ENCODE measurements at places on chromosomes 4 and X.

GRCh38 chr4:89301003-89301402 lies 6.6 kb downstream of the GPRIN3 start:
- no peak for DNase-seq

- peak; percentile 44 for DNase-seq
These were observed 1.1 kb upstream of the PGRMC2 start for GRCh38 chr4:128288689-128289106.

DNA sequence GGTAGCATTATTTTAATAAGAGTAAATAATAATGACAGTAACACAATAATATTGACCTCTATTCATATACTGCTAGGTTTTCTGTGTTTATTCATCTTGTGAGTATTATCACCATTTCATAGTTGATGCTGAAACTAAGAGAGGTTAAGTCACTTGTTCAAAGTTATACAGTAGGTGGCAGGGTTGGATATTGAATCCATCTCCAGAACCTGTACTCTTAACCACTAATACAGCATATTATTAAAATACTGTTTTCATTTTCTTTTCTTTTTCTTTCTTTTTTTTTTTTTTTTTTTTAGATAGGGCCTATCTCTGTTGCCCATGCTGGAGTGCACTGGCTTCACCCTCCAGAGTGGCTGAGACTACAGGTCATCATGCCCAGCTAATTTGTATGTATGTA lies 7.1 kb upstream of the ELF2 start:
- no peak for DNase-seq

DNA sequence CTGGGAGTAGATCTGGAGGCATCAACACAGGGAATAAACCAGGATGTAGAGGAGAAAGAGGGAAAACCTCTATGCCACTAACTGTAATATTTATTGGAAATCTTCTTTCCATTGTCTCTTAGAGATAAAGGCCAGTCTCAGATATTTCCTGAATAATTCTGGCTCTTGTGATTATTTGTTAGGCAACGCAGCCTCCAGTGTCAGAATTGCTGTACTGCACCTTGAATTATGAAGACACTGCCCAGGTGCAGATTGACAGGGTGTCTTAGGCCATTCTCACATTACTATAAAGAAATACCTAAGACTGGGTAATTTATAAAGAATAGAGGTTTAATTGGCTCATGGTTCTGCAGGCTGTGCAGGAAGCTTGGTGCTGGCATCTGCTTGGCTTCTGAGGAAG lies 100.7 kb upstream of the ZDHHC15 start:
- DNase-seq: no peak

DNA sequence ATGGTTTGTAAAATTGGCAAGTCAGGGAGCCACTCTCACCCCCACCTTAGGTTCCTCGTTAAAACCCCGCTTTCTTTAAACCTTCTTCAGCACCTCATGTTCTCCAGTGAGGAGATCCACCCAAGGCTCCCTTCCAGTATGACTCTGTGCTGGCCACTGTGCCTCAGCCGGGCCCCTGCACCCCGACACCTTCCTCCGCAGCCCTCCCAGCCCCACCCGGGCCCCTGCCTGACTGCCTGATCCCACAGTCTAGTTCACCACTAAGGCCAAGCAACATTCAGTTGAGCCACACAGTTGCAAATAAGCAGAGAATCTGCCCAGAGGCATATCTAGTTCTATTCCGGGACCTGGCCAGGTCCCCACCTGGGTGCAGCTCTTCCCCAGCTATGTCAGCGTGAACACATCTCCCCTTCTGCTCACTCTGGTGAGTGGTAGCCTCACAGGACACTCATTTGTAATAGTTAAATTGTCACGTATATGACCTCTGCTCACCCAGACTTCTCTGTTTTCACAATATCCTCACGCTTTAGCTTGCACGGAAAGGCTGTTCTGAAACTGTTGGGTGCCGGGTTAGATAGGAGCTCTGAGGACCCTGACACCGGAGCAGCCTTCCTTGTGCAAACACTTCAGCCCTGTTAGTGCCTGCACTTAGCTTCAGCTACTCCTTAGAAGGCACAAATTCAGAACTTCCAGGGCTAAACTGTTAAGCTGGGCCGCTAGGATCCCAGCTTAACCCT lies 146.8 kb downstream of the DCTD start:
- DNase-seq: no peak

- no peak for DNase-seq
These were observed 245.4 kb downstream of the FBXW7 start for GRCh38 chr4:152290366-152290921.

GRCh38 chr4:3077796-3078195 lies 3.3 kb downstream of the HTT start:
- no peak for DNase-seq

GRCh38 chr4:17492058-17492741 lies 19.7 kb downstream of the QDPR start:
- DNase-seq: no peak

DNA sequence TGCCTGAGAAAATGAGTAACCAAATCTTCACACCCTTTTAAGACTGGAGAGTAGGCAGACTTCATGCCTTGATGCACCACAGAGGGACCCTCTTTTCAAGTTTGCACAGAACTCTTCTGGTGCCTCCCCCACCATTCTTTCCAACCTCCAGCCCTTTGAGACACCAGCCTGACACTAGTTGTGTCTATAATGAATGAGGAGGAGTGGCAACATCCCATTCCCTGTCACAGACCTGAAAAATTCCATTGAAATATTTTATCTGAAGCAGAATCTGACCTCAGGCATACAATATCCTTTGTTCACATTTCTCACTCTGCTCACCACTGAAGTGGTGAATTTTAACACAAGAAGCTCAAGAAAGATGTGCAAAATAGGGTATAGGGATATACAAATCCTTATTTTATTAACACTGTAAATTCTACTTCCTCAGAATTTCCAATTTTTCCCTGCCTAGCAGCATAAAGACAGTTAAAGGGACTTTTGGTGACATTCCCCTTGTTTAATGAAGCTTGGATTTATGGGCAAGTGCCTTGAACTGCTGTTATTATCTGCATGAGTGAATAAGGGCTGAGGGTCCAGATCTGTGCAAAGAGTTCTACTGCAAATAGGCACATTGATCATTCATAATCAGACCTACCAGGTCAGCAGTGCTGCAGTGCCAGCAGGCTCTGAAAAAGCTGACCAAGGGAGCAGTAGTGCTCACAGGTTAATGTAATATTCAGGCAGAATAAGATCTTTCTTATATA lies 149.9 kb upstream of the PAQR3 start:
- DNase-seq: no peak

- DNase-seq: no peak
These were observed 40.4 kb downstream of the PPA2 start for GRCh38 chr4:105433421-105433820.

DNA sequence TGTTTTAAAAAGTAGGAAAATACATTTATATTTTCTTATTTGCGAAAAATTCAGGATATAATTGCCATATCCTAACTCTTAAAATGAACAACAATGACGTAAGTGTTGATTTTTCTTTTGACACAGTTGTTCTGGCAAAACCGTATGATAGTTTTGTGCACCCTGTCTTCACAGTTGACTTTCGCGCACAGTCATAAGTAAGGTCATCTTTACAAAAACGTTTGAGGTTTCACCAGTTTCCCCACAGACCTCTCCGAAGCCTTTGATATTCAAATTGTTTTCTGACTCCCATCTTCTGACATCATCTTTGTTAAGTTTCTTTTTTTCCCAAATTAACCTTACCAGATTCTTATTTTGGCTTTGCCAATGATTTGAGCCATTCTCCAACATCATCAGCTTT lies 48.1 kb upstream of the ATXN3L start:
- DNase-seq: no peak

DNA sequence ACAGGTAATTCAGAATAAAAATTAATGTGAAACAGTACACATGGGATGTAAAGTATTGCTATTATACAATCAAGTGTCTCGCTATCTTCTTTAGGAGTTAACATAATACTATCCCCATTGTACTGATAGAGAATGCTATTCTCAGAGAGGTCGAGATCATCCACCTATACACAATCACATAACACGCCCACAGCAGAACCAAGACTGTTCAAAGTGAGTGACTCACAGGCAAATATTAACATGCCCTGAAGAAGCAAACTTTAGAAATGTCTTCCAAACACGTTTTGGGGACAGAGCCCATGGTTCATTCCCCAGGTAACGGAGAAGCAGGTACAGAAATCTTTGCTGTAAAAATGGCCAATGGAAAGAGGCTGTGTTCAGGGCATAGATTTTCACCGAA lies 50.1 kb upstream of the PHKA2 start:
- no peak for DNase-seq

DNA sequence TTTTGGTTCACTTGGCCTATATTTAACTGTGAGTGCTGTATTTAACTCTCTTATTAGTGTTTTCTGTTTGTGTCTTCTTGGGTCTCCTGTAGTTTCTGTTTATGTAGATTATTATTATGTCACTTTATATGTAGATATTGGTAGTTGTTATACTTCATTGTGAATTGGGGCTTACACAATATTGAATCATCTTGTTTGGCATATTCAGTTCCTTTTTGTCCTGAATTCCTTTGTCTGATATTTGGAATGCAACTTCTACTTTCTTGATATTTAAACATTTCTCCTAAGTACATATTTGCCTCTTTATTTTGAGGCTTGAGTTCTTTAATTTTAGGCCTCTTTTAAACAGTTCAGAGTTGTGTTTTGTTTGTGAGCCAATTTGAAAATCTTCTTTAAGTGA lies 544.8 kb upstream of the ADGRL3 start:
- DNase-seq: no peak

- DNase-seq: no peak
These were observed 4.0 kb downstream of the TMEM164 start for GRCh38 chrX:110006821-110007375.

DNA sequence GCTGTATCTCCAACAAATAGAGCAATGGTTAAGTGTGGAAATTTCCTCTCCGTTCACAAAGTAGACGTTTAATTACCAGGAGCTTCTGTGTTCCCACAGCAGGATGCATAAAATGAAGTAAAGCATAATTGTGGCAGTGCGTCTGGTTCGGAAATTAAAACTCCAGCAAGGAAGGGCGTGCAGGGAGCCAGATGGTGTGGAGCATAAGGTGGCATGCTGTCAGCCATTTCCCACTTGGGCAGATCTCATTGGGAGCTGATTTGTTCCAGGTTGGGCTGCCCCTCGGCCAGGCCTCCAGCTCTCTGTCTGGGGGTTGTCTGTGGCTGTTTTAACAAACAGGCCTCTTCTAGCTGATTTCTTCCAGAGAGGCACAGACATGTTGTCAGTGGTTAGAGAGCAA lies 182.1 kb upstream of the CLNK start:
- no peak for DNase-seq

DNA sequence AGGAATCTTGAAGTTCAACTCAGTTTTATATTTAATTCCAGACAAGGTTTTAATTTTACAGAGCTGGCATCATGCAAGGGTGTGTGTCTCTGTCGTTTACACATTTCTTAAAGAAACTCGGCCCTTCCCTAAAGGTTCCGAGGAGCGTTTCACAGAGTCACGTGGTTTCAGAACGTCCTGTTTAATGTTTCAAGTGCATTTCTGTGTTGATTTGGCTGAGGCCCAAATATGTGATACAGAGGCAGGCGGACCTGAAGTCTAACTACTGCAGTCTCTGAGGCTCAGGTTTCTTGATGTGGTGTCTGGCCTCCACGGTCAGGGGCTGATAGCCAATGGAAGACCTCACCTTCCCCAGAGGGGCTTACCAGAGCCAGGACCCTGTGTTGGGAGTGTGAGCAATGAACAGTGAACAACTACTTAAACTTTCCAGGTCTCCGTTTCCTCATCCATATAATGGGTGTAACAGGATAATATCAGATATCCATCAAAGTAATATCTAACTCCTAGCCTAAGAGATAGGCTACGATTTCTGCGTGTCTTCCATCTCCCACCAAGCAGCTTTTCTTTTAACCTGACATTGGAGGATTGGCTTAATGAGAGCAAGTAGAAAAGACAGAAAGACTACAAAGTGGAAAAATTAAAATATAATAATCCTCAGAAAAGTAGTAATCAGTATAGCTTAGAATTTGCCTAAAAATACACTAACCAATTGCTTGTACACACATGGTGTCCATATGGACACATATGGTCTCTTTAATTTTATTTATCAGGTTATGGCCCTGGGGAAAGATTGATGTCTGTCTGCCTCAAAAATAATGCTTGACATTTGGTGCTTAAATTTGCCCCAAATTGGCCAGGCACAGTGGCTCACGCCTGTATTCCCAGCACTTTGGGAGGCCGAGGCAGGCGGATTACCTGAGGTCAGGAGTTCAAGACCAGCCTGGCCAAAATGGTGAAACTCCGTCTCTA lies 50.0 kb upstream of the TRIM2 start:
- DNase-seq: peak; percentile 26

- no peak for DNase-seq
These were observed 88.6 kb upstream of the TMEM164 start for GRCh38 chrX:109914114-109914849.

DNA sequence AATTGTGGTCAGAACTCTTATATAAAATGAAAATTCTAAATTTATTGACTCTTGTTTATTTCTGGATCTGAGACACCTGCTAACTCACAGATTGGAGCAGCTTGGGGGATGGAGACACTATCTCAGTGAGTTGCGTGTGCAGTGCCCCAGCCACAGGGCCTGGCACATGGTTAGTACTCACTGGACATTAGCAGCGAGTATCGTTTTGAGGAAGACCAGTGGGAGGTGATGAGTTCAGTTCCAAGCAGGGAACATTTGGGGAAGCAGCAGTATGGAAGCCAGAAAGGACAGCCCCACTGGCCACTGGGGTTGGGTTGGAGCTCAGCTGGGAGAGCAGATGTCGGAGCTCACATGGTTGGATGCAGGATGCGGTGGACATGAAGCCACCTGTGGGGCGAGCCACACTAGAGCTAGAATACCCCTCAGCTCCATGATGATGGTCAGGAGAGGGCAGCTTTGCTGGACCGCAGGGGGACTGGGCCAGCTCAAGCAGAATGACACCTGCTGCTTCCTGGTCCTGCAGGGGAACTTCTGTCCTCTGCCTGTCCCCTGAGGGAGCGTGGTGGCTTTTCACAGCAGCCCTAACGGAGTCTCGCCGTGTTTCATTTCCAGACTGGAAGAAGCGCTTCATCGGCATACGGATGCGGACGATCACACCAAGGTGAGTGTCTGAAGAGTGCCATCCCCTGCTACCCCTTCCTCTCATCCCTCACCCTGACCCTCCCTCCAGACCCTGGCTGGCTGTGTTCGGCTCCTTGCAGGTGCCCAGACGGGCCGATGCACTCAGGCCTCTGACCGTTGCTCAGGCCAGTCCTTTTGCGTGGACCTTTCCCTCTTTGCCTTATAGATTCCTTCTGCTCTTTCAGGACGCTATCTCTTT lies 32.5 kb downstream of the HTRA3 start:
- DNase-seq: no peak

DNA sequence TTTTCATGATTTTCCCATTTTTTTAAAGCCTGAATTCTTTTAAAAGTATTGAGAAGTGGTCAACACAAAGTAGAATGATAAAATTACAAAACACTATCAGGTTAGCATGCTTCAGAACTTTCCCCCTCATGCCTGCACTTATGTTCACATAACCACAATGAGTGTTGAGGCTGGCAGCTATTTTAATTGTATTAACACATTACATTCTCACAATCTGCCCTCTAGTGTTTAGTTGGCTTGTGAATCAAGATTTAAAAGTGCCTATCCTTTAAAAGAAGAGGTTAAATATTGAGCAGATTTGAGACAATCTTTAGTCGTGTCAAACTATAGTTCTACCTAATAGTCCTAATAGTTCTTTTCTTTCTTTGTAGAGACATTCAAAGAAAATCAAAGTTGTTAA lies 93.6 kb upstream of the NAP1L5 start:
- DNase-seq: peak; percentile 7

GRCh38 chr4:53961351-53961750 lies 103.1 kb downstream of the CHIC2 start:
- DNase-seq: no peak

GRCh38 chrX:18577400-18577799 lies 94.5 kb downstream of the RS1 start:
- no peak for DNase-seq
